ENCODE measurements at places on chromosomes 5 and 9.

DNA sequence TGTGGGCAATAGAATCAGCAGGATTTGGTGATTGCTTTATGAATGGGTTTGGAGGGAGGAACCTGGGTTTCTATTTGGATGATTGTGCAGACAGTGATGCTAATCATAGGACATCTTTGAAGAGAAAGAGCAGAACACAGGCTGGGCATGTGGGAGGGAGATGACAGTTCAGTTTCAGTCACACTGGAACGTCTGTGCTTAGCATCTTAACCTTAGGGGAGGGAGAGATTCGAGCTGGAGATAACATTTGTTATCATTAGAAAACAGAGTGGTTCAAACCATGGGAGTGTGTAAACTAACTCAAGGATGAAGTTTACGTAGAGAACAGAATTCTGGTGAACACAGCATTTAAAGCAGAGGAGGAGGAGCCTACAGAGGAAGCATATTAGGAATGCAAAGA, 138.6 kb upstream of the PPP2R2B start:
- DNase-seq, result no peak

- DNase-seq, result no peak
These were observed 31.7 kb downstream of the ZDHHC21 start for GRCh38 chr9:14661421-14662059.

GRCh38 chr9:125484350-125485282, 222.4 kb downstream of the MAPKAP1 start:
- DNase-seq, result no peak

DNA sequence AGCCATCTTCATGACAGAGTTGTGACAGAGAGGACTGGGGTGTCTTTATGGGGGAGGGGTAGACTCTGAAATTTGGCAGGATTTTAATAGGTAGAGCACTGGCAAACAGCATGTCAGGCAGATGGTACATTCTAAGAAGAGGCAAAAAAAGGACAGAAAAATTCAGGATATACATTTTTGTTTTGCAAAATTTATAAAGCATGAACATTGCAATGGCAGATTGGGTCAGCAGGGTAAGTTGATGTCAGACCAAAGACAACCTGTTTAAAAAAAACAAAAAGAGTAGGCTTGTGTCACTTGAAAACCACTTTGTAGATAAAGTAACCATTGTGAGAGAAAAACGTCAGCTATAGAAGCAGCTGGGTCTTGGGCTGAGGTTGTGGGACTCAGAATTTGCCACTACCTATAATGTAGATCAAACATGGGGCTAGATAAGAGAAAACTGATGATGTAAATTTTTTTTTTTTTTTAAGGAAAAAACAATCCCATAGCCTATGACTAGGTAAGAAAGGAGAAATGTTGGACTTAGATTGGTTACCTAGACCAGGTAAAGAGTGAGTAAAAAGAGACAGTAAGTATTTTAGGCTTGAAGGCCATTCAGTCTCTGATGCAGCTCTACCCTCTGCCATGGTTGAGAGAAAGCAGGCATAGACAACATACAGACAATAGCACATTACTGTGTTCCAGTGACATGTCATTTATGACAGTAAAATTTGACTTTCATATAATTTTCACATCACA, 8.3 kb downstream of the CAMK4 start:
- no peak for DNase-seq

- DNase-seq, result no peak
These were observed 614.7 kb downstream of the EBF1 start for GRCh38 chr5:158485047-158485446.

DNA sequence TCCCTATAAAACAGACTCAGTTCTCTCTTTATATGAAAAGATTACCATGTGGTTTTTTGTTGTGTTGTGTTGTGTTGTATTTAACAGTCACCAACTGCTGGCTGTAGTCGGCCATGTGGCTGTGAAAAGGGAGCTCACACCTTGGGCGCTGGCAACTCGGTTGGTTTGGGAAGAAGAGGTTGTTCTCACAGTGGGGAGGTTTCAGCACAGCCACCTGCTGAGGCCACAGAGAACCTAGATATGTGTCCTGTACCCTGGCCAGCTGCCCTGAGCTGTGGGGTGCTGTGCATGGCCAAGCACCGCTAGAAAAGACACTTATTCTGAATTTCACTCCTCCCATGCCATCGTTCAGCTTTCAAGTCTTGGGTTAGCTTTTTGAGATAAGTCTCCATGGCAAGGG, 58.8 kb downstream of the SYK start:
- no peak for DNase-seq

DNA sequence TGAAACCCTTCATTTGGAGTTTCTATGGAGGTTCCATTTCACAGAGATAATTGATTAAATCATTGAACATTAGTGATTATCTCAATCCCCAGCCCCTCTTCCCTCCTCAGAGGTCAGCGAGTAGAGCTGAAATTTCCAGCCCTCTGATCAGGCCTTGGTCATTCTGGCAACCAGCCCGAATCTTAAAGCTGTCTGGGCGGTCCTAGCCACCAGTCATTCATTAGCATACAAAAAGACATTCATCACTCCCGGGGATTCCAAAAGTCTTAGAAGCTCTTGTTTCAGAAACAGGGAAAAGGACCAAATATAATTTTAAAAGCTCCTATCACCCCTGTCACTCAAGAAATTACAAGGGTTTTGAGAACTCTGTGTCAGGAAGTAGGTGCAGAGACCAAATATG, 41.3 kb downstream of the ZNF474 start:
- no peak for DNase-seq

DNA sequence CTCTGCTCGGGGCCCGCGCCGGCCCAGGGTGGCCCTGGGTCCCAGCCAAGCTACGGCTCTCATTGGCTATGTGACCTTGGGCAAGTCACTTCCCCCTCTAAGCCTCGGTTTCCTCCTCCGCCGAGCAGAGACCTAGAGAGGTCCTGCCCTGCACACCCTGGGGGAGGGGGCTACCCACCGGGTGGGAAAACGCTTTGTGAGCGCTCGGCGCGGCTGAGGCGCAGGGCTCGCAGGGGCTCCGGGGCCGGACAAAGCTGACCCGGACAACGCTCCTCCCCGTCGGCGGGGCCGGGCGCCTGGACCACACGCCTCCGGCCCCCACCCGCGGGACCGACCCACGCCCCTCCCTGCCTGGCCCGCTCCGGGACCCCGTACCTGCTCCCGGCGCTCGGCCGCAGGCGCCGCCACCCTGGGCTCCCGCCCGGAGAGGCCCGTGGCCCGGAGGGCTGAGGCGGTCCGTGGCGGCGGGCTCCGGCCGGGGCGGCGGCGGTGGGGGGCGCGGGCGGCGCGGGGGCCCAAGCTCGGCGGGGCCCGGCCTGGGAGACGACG, 85.7 kb upstream of the MELK start:
- DNase-seq, result no peak

DNA sequence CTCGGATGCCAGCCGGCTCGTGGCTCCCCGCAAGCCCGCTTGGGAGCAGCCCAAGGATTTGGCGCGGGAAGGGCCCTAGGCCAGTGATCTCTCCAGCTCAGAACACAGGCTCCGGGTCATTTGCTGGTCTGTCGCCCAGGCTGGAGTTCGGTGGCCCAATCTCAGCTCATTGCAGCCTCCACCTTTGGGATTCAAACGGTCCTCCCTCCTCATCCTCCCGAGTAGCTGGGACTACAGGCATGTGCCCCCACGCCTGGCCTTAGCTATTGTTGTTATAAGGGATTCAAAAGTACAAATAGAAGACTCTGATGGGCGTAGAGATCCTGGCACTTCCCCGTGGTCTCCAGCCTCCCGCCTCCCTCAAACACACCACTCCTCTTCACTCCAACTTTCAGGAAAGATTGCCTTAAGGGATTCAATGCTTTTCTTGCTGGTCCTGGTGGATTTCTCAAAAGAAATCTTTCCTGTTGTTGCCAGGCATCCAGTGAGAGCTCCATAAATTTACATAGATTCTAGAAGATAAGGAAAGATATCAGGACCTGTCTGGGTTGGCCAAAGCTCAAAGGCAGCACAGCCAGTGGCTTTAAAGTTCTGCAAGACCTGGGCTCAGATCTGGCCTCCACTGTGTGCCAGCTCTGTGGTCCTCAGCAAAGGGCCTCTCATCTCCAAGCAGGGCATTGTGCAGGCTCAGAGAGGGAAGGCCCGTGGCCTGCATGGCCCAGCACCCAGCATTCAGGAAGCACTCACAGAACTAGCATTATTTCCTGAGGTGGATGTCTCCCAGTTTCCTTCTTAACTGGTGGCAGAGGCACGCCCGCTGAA, 1.0 kb downstream of the AIF1L start:
- no peak for DNase-seq

- no peak for DNase-seq
These were observed 8.6 kb upstream of the ZNF169 start for GRCh38 chr9:94250456-94250855.

Measured in NCI-H524 treated with DMSO at 0.1 percent for 48 hours (cell line).